ENCODE measurements at places on chromosomes 4 and X.

GRCh38 chrX:16826207-16826606 lies 39.9 kb downstream of the TXLNG start:
- peak; percentile 64 for ATAC-seq

GRCh38 chr4:168695288-168695687 lies 198.4 kb downstream of the PALLD start:
- peak; percentile 51 for ATAC-seq

- no peak for ATAC-seq
Observed at GRCh38 chr4:183638436-183638835, 20.5 kb downstream of the RWDD4 start.

DNA sequence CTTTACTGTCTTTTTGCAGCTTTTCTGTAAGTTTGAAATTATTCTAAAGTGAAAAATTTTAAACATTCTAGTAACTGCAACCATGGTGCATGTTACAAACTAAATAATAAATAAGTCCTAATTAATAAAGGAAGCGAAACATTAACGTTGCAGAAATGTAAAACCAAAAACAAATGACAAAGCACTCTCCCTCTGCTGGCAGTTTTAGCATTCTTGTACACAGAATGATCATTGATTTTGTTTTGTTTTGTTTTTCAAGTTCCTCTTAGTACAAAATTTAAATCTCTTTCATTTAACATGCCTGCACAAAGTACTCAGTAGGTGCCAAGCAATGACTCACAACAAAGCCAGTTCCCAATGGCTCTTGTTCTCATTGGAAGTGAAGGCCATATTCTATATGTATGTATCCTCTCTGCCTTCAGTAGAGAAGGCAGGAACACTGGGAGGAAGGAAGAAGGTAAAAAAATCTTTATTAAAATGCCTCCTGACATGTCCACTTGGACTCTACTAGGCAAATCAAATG lies 13.7 kb upstream of the TMSB4X start:
- ATAC-seq, result peak; percentile 61

- ATAC-seq, result peak; percentile 34
Observed at GRCh38 chr4:186840222-186840701, 116.6 kb upstream of the FAT1 start.

GRCh38 chr4:94267037-94267436 lies 59.4 kb downstream of the SMARCAD1 start:
- no peak for ATAC-seq

DNA sequence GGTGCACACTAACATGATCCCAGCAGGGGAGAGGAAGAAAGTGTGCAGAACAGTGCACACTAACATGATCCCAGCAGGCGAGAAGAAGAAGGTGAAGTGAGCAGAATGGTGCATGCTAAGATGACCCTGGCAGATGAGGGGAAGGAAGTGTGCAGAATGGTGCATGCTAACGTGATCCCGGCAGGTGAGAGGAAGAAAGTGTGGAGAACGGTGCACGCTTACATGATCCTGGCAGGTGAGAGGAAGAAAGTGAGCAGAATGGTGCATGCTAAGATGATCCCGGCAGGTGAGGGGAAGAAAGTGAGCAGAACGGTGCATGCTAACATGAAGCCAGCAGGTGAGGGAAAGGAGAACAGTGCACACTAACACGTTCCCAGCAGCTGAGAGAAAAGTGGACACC lies 83.7 kb downstream of the ACOX3 start:
- ATAC-seq, result no peak

GRCh38 chrX:68914479-68914946 lies 85.7 kb downstream of the EFNB1 start:
- ATAC-seq, result no peak

- ATAC-seq, result no peak
Observed at GRCh38 chr4:101253121-101253520, 94.2 kb downstream of the PPP3CA start.

- ATAC-seq, result no peak
Observed at GRCh38 chrX:86141786-86142185, 6.5 kb upstream of the DACH2 start.

DNA sequence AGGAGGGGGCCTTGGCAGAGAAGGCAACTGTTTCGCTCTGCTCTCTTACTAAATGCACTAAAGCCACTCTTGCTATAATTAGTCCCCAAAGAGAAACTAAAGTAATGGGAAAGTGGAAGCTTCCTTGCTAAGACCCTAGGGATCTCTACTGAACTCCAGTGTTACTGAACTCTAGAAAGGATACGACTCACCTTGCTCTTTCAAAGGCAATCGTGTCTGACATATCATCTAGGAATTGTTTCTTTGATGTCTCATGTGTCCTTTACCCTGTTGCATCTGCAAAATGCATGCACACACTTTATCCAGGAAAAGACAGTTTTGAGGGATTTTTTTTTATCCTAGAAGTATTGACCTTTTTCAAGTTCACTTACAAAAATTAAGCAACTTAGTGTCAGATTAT lies 148.1 kb upstream of the FAM9B start:
- no peak for ATAC-seq

DNA sequence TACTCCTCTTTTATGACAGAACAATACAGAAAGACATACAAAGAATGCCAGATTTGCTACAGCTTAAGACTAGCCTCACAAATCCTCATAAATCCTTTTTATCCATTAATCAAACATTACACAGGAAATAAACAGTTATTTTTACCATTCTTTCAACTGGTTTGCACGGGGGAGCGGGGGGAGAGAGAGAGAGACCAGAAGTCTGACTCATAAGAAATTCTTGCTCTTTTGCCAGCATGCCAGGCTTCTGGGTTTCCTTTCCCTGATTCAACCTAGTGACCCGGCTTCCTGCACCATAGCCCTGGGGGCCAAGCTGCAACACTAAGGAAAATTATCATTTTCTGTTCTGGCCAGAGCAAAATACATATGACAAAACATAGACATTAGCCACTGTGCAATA lies 6.8 kb upstream of the RRAGB start:
- peak; percentile 61 for ATAC-seq

DNA sequence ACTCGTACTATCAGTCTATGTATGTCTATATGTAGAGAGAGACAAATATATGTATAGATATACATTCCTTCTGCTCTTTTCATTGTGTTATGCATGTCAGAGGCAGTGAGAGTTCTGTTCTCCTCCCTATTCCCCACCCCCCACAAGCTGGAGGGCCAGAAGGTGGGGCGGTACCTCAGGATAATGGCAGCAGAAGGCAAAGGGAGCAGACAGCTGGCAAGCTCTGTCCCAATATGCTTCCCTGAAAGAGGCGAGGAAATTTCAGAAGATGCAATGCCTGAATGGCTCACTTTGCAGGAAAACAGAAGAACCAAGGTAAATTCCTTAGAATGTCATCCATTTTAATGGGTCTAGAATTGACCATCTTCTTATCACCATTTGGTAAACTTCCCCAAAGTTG lies 114.4 kb downstream of the NAA11 start:
- no peak for ATAC-seq

GRCh38 chr4:1111259-1111809 lies 2.0 kb downstream of the RNF212 start:
- peak; percentile 51 for ATAC-seq

DNA sequence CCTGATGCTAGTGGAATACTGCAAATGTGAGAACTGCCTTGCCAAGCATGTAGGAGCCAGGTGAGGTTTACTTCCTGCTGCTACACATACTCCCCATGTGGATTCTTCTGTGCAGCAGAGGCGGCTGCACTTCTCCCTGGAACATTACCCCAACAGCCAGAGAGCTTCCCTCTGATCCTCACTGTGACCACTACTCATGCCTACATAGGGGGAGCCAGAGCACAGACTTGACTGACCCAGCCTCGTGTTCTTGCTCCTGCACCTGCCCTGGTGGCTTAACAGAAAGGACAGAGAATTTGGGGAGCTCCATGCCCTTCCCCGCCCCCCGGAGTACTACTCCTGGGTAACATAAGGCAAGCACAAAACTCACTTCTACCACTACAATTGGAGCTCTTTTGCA lies 38.4 kb downstream of the UGT2A2 start:
- no peak for ATAC-seq

- peak; percentile 96 for ATAC-seq
Observed at GRCh38 chr4:74320559-74321118, 12.4 kb downstream of the EPGN start.

GRCh38 chr4:159425737-159426305 lies 322.9 kb downstream of the RAPGEF2 start:
- no peak for ATAC-seq

GRCh38 chr4:73259571-73260090 lies 1.0 kb upstream of the ANKRD17 start:
- ATAC-seq, result no peak

- ATAC-seq, result no peak
Observed at GRCh38 chr4:82367438-82368097, 6.2 kb downstream of the HNRNPD start.

DNA sequence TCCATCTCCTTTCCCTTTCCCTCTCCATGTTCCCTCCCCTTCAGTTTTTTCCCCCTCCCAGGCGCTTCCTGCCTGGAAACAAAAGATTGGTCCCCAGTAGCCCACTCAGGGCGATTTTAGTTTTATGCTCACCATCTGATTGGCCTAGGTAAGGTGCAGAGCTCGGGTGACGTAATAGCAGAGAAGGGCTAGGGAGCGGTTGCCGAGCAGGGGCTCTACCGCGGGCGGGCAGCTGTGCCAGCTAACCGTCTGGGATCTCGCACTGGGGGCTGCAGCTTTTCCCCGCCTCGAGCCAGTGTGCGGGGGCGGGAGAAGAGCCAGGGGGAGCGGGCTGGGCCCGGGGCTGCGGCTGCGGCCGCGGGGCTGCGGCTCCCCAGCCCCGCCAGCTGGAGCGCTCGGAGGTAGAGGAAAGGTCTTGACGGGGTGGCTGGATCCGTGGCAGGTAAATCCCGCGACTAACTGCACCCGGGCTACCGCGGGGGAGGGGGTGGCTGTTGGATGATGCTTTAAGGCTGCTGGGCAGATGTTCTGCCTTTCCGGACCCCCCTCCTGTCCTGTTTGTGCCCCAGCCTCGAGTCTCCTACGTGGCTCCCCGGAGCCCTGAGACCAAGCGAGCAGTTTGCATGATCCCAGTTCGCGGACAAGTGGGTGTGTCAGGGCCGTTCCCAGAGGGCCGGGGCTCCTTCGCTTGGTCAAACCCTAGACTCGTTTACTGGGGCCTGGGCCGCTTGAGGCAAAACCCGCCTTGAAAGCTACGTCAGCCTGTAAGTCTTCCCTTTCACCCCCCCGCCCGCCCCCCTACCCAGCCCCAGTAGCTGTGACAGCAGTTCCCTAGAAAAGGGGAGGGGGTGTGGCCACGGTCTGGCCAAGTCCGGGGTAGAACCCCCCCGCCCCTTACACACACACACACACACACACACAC lies at the start of gene PAK3:
Gene PAK3, plus strand, starts transcription at position 218 of the 922 bp plus-strand sequence. CDS start 26,913 bp downstream, outside the sequence.
- ATAC-seq, result peak; percentile 48

All from esophagus mucosa (tissue), 1 donor.